ENCODE measurements at places on chromosomes 5 and 9.
A peak's percentile ranks its signal among the peaks of the same experiment; 100 is the strongest.

- no peak for DNase-seq
These were observed 87.2 kb upstream of the RAPGEF1 start for GRCh38 chr9:131826966-131827525.

DNA sequence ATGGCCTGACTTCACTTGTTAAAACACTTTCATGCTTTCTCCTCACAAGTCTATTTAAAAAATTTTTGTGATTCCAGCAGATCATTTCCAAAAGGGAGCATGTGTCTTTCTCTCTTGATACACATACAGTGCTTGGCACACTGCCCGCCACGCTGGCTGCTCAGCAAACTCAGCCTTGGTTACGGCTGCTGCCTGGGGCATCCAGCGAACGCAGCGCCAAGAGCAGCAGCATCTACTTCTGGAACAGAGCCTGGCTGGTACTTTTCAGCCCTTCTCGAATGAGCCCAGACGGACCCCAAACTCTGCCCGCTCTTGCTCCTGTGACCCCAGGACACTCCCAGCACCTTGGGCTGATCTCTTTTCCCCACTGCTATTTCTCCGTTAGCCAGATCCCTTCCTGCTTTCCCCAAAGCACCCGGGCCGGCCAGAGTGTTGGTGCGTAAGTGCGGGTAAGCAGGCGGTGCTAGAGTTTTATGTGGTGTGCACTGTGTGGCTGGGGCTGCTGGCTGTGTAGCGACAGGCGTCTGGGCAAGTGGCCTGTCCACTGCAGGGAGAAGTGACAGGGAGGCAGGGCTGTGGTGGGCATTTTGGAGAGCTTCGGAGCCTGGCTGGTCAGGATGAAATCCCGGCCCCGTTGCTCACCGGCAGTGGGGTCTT, 73.2 kb downstream of the SH3PXD2B start:
- DNase-seq, result no peak

GRCh38 chr5:9596824-9597223, 33.3 kb downstream of the TAS2R1 start:
- no peak for DNase-seq

DNA sequence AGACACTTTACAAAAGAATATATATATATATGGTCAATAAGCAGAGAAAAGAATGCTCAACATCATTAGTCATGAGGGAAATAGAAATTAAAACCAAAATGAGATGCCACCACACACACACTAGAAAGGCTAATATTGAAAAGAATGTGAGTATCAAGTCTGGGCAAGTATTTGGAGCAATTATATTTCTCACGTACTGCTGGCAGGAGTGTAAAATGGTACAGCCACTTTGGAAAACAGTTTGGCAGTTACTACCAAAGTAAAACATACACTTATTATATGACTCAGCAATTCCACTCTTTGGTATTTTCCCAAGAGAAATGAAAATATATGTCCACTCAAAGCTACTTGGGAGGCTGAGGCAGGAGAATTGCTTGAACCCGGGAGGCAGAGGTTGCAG, 29.8 kb downstream of the NEUROG1 start:
- no peak for DNase-seq

DNA sequence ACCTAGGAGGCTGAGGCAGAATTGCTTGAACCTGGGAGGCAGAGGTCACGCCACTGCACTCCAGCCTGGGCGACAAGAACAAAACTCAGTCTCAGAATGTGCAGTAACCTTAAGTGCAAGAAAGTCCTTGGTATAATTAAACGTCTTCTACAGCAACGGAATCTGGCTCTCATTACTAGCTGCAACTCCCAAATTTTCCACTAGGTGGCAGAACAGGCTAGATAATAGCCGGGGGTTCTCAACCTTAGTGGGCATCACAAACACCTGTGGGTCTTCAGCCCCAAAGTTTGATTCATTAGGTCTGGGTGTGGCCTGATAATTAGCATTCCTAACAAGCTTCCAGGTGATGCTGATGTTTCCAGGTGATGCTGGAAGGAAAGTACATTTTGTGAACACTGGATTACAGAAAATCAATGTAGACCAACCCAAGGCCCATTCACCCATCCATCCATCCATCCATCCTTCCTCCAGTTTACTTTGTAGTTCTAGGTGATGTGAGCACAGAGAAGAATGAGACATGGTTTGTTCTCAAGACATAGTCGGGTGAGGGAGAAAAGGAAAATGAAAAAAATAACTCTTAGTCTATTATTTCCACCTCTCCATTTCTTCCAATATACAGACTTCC, 37.3 kb downstream of the FBXW2 start:
- DNase-seq, result peak; percentile 13

All from H4 (cell line).